ENCODE measurements at places on chromosomes 6 and 20.

DNA sequence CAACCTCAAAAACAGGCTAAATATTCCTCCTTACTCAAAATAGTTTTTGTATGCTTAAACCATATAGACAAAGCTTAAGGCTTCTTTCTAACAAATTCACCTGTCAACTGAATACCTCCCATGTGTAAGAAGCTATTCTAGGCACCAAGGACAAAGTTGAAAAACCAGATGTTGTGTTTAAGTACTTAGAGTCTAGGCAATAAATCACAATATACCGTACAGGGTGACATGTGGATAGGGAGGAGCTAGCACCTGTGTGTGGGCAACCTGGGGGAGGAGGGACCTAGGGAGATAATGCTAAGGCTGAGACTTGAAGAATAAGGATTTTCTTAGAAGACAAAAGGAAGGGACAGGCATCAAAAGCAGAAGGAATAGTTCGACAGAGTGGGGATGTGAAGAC, 123.5 kb downstream of the LMBRD1 start:
- DNase-seq, result no peak

GRCh38 chr6:78629154-78629721, 238.1 kb upstream of the IRAK1BP1 start:
- no peak for DNase-seq

GRCh38 chr6:29909985-29910384, 32.3 kb upstream of the HLA-A start:
- DNase-seq, result no peak

- DNase-seq, result no peak
These were observed 106.0 kb downstream of the SAMD5 start for GRCh38 chr6:147614501-147614900.

- no peak for DNase-seq
These were observed 42.4 kb downstream of the TNFRSF21 start for GRCh38 chr6:47267301-47267700.

DNA sequence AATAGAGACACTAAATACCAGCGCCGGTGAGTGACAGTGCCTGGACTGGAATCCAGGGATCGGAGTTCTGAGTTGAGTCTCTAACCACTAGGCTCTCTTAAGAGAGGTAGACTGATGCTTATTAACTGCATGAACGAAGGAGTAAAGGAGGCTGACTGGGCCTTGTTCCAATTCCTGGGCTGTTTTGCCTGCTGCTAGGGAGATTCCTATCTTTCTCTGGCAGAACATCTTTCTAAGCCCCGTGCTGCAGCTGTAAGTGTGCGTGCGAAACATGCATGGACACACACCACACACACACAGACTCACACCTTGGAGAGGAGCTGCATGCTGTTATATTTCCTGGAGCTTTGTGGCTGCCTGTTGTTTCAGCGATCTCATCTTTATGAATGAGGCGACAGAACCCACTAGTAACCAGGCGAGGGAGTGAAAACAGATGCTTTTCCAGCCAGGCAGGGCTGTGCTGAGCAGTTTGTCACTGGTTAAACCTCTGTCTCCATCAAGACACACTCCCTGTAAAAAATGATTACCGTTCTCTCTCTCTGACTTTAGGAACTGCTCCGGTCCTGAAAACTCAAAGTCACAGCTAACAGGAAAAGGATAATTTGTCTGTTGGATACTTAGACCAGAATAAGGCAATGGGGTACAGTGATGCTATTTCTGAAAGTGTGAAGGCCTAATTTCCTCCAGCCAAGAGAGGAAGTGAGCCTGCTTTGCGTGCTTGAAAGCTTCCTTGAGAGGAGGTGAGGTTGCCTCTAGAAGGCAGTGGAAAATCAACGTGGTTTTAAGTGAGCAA, 157.4 kb upstream of the ZNF217 start:
- no peak for DNase-seq

DNA sequence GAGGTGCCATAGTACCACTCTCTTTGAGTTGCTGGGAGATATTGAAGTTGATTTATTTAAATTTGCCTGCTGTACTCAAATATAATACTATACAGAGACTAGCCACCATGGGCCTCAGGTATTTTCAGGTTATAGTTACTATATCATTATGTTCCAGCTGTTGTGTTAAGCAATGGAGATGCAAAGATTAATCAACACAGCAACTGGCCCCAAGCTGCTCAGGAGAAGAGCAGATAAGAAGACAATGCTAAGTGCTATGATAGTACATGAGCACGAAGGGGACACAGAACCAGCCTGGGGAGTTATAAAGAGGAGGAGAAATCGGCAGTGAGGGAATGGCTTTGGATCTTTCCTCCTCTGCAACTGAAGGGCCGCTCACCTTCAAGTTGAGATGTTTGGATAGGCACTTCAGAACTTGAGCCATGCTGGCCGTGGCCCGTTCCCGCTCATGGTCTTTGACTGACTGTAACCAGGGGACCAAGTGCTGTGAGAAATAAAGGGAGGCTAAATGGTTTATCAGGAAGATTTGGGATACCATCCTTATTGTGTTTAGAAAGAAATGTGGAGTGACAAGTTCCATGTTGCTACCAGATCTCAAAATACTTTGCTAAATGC, 24.3 kb upstream of the RPN2 start:
- DNase-seq, result no peak

DNA sequence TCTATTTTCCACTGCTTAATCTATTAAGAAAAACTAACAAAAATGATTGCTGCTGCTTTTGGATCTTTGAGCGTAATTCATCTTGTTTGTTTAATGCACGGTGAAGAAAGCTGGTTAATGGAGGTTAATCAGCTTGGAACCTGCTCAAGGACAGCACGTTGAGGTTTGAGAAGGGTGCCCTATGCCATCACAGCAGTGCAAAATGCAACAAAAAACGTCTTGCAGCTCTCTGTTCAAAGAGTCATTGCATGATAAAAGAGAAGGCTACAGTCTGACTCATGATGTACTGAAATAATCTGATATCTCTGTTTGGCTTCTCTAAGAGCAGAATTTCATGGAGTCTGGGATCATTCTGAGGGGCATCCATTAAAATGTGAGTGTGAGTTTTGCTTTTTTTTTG, 80.6 kb upstream of the PREP start:
- no peak for DNase-seq

DNA sequence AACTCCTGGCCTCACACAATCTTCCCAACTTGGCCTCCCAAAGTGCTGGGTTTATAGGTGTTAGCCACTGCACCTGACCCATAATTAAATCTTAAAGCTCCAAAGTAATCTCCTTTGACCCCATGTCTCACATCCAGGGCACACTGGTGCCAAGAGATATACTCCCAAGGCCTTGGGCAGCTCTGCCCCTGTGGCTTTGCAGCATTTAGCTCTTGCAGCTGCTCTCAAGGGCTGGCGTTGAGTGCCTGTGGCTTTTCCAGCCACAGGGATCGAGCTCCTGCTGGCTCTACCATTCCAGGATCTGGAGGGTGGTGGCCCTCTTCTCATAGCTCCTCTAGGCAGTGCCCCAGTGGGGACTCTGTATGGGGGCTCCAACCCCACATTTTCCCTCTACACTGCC, 49.3 kb upstream of the CD2AP start:
- DNase-seq, result no peak

GRCh38 chr6:133326584-133326983, 85.4 kb downstream of the EYA4 start:
- no peak for DNase-seq

DNA sequence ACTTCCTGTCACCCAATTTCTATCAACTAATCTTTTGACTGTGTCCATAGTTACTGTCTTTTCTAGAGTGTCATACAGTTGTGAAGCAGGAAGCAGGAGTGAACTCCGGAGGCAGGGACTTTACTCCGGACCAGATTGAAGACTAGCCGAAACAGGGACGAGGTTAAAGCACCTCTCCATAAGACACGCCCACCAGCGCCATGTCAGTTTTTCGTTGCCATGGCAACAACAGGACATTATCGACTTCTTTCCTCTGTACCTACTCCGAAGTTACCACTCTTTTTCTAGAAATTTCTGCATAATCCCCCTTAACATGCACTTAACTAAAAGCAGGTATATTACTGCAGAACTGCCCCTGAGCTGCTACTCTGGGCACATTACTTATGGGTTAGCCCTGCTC, 25.2 kb downstream of the TRIM38 start:
- DNase-seq, result no peak

GRCh38 chr6:14046476-14047068, 71.0 kb upstream of the CD83 start:
- DNase-seq, result no peak
